ENCODE measurements at places on chromosomes 5 and 9.

GRCh38 chr5:61245936-61246335 is 83.7 kb upstream of the SMIM15 start:
- DNase-seq = no peak

DNA sequence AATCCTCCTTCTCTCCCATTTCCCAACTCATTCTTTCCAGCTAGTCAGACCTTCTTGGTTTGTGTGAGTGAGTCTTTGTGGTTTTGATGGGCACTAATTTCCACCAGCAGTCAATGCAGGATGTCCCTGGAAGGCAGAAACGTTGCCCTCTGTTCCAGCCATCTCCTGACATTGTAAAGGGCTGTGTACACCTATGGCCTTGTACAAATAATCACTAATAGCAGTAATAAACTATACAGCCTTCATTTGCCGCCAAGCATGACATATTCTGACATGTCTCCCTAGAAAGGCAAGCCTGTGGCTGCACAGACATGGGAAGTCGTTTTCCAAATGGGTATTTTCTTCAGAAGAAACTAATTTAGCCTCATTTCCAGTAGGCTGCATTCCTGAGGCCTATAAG is 18.4 kb upstream of the DENND1A start:
- no peak for DNase-seq

DNA sequence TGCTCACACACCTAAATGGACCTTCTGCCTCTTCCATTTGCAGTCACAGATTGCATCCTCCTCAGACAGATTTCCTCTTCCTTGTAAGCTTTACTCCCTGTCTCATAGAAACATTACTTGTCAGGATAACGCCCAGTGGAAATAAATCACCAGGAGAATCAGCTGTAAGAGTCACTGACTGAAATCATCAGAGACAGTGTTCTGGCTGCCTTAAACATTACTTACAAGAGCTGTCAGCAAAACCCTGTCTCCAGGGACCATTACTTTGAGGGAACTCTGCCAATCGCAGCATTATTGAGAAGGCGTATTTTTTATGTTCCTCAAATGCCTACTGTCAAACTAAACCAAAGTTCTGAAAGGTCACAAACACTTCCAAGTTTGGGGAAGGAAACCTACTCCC is 5.9 kb downstream of the DPYSL3 start:
- DNase-seq = peak; percentile 60

- no peak for DNase-seq
Measured at GRCh38 chr9:30235068-30235467, 2149.4 kb upstream of the ACO1 start.

DNA sequence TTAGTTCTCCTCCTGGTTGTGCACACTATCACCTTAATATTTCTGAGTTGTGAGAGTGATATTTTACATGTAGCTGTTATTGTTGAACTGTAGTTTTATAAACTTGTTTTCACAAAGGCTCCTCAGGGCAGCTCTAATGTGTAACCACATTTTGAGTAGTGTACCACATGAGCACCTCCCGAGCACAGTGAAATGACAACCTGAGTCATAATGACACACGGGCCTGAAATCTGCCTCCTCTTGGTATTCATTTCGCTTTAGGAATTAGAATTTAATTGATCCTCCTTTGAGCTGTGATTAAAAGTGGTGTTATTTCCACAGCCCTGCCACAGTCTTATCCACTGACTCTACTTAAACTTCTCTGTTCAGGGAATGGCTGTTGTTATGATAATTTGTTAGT is 7.9 kb downstream of the MTRR start:
- DNase-seq = no peak

GRCh38 chr5:16922430-16922829 is 13.7 kb downstream of the MYO10 start:
- DNase-seq = no peak

- no peak for DNase-seq
Measured at GRCh38 chr5:149420545-149421371, 41.7 kb upstream of the IL17B start.

- DNase-seq = no peak
Measured at GRCh38 chr9:131719262-131719908, 20.5 kb downstream of the RAPGEF1 start.

DNA sequence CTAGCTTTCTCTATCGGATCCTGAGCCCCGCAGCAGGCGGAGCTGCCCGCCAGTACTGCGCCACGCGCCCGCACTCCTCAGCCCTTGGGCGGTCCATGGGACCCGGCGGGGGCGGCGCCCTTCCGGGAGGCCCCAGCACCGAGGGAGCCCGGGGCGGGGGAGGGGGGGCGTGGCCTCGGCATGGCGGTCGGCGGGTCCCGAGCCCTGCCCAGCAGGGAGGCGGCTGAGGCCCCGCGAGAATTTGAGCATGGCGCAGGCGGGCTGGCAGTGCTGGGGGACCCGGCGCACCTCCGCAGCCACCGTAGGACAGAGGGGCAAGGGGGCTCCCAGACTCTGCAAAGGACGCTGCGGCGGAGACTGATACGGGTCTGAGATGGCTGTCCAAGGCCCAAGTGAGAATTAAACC is 6.8 kb downstream of the ZDHHC11B start:
- DNase-seq = no peak

DNA sequence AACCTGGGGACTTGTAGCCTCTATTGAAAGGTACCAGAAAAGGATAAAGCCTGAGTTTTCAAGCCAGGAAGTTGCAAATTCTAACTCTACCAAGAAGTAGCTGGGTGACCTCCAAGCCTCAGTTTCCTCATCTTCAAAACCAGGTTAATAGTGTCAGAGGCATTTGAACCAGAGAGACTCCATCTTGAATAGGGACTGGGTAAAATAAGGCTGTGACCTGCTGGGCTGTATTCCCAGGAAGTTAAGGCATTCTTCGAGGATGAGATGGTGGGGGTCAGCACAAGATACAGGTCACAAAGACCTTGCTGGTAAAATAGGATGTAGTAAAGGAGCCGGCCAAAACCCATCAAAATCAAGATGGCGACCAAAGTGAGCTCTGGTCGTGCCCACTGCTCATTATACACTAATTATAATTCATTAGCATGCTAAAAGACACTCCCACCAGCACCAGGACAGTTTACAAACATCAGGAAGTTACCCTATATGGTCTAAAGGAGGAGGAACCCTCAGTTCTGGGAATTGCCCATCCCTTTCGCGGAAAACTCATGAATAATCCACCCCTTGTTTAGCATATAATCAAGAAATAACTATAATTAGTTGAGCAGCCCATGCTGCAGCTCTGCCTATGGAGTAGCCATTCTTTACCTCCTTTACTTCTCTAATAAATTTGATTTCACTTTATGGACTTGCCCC is 3.8 kb upstream of the SERINC5 start:
- DNase-seq = no peak

- no peak for DNase-seq
Measured at GRCh38 chr9:113602126-113603047, 138.9 kb downstream of the RGS3 start.

DNA sequence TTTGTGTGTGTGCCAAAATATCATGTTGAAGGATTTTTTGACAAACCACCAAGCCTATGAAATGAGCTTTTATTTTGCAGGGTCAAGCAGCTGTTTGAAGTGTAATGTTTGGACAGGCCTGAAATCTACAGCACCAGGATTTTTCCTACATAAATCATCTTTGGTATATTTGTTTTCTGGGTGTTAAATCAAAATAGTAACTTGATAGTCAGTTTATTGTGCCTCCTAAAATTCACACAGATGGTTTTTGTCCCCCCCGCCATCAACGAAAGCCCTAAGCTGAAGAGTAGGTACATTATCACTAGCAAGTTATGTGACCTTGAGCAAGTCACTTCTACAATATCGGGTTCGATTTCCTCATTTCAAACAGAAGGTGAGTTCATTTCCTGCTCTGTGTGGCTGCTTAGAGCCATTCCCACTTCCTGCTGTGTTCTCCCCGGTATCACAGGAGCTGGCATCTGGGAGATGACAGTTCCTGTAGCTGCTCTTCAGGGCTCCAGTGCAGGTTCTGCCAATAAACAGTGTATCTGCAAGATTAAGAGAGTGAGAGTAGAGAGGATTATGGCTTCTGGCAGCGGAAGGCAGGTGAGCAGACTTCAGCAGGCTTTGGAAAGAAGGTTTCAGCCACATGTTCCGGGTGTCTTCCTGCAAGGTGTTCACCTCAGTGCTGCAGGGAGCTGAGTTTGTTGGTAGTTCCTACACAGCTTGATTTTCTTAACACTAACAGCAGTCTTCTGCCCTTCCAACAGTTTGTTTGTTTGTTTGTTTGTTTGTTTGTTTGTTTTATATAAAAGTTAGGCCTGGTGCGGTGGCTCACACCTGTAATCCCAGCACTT is 48.4 kb upstream of the GNE start:
- DNase-seq = no peak

GRCh38 chr5:164679461-164679860 is 1174.0 kb downstream of the MAT2B start:
- no peak for DNase-seq

DNA sequence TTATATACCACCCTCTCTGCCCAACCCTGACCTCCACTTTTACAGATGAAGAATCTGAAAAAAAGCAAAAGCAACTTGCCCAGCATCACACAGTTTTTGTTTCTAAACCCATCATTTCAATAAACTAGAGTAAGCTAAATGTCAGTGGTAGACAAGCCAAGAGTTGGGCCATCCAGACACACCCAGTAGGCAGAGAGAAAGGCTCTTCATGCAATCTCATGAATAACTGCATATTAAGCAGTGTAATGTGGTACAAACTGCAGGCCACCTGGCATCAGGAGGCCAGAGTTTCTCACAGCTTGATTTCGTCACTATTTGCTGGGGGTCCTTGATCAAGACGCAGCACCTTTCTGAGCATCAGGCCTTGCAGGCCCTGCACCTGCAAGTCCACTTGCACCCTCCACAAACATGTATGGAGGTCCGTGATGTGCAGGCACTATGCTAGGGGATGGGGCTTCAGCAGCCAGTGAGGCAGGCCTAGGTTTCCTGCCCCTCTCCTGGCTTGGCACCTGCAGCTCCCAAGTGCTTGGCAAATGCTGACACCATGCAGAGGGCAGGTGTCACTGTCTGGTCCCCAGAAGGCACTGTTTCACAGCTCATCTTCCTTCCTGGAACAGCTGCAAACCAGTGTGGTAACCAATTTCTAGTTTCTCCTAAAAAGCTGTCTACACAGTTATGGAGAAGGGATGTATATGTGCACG is 29.8 kb downstream of the ADAM19 start:
- no peak for DNase-seq

- DNase-seq = no peak
Measured at GRCh38 chr5:149242339-149242738, 29.3 kb upstream of the AFAP1L1 start.

DNA sequence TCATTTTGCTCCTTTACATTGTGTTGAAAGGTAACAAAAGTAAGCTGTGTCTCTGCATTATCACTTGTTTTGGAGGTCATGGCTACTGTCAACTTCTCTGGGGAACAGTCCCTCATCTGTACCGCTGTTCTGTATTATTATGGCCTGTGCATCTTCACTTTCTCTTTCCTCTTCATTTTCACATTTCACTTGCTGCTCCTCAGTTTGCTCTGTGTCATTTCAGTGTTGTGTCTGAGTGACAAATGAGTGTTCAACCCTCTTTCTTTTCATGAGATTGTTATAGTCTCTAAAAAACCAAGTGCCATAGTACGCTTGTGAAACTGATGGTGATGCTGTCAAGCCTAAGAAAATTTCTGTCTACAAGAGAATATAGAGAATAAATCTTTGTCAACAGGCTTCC is 122.0 kb upstream of the FER start:
- no peak for DNase-seq

DNA sequence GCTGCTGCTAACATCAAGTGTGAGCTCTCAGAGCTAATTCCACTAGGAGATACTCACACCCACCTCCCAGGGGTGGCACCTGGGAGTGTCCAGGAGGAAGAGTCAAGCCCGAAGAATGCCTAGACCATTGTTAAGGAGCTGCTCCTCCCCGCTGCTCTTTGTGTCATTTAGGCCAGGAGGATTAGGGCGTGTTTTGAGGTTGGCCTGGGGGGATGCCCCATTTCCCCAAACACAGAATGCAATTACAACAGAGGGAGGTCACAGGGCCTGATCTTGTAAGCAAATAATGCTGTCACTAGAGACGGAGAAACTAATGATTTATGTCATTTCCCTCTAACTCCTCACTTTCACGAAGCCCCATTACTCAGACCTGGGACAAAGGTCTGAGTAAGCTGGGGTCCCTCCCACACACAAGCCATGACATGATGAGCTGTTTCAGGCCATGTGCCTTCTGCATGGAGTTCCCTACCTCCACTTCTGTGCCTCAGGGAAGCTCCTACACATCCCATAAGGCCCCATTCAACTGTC is 312.5 kb downstream of the ACTL7B start:
- DNase-seq = no peak

GRCh38 chr5:149706158-149706557 is 24.0 kb upstream of the PPARGC1B start:
- no peak for DNase-seq

DNA sequence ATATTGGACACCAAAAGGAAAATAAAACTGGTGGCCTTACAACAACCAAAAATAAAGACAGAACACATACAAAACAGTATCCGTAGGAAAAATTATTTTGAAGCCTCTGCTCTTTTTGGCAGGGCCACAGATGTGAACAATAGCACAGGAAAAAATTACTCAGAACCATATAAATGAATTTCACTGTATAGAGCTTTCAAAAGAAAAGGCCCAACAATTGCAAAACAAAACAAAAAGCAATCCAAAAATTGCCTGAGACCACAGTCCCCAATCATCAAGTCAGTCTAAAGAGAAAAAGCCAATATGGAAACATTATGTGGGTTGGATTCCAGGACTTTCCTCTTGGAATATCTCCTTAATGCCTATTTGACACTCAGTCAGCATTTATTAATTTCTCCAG is 243.8 kb downstream of the CEMIP2 start:
- DNase-seq = no peak

GRCh38 chr9:137161558-137162486 is 8.0 kb downstream of the LRRC26 start:
- DNase-seq = no peak

DNA sequence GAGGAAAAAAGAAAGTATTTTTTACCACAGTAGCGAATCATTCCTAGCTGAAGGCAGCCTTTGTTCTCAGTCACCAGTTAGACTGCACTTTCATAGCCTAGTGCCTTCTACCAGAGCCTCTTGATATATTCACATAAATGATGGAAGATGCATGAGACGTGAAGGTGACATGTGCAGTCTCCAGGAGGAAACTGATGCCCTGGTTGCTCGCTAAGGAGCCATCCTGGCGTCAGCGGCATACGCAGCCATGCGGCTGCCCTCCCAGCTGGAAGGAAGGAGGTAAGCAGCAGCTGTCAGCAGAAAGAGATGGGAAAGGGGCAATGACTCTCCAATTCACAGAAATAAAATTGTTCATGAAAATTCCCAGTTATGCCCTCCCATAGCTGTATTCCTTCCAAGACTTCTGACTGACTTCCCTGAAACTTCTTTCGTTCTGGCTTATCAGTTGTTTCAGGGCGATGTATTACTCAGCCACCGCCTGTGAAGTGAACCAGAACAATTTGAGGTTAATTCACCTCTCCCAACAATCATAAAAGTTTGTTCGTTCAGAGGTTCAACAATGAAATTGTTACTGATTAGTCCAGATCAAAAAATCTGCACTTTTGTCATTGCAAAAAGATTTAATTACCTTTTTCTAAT is 331.2 kb downstream of the NR2F1-AS1 start:
- DNase-seq = no peak

Measured in AG09309 (cell line).